ENCODE measurements at places on chromosomes 2 and 18.

DNA sequence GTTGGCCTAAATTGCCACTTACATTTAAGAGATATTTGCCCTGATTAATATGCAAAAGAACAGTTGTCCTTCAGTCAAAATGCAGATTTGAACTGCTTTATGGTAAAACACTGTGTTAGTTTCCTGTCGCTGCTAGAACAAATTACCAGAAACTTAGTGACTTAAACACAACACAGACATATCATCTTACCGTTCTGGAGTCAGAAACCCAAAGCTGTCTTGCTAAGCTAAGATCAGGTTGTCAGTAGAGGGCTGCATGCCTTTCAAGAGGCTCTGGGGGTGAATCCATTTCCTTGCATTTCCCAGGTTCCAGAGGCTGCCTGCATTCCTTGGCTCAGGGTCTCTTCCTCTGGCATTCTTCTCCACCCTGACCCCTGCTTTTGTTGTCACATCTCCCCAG, 149.5 kb downstream of the FAM161A start:
- DNase-seq = no peak

DNA sequence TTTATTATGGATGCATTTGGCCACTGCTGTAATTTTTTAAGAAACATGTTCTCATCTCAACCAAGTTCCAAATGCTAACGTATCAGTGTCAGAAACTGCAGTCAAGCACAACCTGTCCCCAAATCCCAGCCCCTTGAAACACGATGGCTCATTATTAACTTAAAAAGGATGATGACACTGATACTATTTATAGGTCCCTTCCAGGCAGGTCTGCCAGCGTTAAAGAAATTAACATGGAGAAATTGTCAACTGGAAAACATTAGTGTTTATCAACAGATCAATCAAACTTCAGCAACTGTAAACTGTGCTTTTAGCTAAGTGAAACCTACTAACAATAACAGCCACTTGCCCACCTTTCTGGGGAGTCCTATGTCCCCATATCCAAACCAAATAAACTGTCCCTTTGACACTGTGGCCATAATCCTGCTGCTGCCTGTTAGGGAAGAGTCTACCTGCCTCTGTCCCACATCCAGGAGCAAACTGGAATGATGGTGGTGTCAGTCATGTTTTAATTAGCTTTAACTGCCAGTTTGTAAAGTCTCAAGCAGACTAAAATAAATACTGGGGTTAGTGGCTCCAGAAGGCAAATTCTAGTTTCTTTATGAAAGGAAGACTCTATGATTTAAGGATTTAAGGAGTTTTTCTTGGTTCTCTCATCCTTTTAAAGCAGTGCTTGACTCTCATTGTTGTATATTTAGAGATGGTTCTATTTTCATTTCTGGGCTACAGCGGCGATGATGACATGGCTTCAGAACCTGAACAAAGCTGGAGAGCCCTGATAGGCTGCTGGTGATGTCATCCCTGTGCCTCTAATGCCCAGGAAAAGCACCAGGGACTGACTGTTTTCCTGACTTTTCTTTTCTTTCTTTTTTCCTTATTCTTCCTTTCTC, 583.6 kb upstream of the PIK3C3 start:
- DNase-seq = no peak

DNA sequence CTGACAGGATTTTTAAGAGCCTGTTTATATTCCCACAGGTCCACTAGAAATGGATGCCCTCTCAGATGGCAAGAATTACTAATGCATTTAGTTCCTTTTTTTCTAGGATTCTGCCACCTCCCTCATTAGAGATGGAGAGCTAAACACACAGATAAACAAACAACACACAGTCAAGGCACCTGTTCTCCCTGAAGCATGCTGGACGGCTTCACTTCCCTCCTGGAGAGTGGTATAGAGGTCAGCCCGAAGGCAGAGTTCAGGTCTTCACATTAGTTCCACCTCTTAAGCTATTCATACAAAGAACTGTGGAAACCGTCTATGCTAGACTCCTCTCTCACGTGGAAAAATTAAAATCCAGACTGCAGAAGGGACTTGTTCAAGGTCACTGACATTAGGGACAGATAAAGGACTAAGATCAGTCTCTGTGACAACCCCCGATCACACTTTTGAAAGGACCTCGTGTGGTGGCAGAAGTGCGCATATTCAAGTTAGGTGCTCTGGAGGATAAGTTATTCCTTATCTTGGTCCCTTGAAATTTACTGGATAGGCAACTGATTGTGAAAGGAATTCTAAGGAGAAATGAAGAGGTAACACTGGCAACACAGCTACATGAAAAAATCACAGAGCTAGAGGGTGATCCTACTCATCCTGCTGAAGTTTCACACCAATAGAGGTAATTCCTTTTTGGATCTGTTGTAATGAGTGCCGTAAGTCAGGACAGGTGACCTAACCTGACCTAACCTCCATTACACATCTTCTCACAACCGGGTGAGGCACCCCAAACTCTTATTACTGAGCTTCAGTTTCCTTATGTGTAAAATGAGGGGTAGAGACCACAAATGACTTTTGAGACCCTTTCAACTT, 75.1 kb downstream of the SPRED2 start:
- no peak for DNase-seq

DNA sequence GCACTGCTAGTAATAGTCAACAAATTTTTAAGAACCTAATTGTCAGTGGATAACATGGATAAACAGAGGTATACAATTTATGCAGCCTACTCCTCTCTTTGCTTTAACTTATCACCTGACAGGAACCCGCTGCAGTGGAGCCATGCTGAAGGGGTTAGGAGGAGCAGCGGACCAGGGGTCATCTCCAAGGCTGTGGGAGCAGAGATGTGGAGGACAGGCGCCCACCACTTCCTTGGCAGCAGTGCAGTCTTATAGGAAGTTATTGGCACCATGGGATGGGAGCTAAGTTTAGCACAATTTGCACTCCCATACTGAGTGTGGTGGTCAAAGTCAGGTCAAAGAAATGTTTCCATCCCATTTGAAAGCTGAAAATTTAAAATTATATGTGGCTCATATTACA, 35.6 kb downstream of the HDLBP start:
- no peak for DNase-seq

Measured in femur (tissue), 1 donor.